ENCODE measurements at places on chromosomes 16 and 17. TPM values are rescaled to one million over a fixed set of nuclear protein-coding genes. Genes with fewer than 3 reads are reported as not detected.

Gene SPN
- total RNA-seq: 3.1 TPM

Gene HBA1
- 780 TPM for total RNA-seq

Gene TMEM235
- not detected for total RNA-seq

Gene ATAD5
- 0.48 TPM for total RNA-seq

Gene VTN
- 48.2 TPM for total RNA-seq

Gene HOXB8
- not detected for total RNA-seq

Gene GAS2L2
- total RNA-seq: 0.08 TPM

Gene COG7
- total RNA-seq: 14.4 TPM

Gene SYNGR3
- total RNA-seq: 1.8 TPM

Gene ARL5C
- not detected for total RNA-seq

Gene C16orf74
- total RNA-seq: 0.51 TPM

Gene KCNH6
- total RNA-seq: not detected

Gene TP53TG3
- not detected for total RNA-seq

Gene TMEM238L
- total RNA-seq: not detected

Gene KRTAP16-1
- not detected for total RNA-seq

Gene RND2
- 0.89 TPM for total RNA-seq

Gene ABCA6
- total RNA-seq: 14.6 TPM

Gene AANAT
- not detected for total RNA-seq

Gene RHBDF1
- total RNA-seq: 31.4 TPM

Gene JUP
- total RNA-seq: 150 TPM

Gene DCAF7
- 47.4 TPM for total RNA-seq

Gene CHRNB1
- 9.9 TPM for total RNA-seq

Gene APOH
- not detected for total RNA-seq

Gene CREBBP
- 39.0 TPM for total RNA-seq

Gene RANGRF
- total RNA-seq: 23.7 TPM

Gene ADAM11
- 1.00 TPM for total RNA-seq

Gene CEMP1
- total RNA-seq: not detected

Gene CD300H
- total RNA-seq: not detected

Gene GGT6
- not detected for total RNA-seq

Gene DHX58
- total RNA-seq: 4.5 TPM

Gene TBC1D26
- not detected for total RNA-seq

Gene KCNAB3
- 0.43 TPM for total RNA-seq

Gene RNU2-1
- total RNA-seq: 6,310 TPM

Gene PERCC1
- total RNA-seq: not detected

Gene KRT23
- 0.13 TPM for total RNA-seq

Gene NR1D1
- total RNA-seq: 25.8 TPM

Gene ZACN
- total RNA-seq: not detected

Gene HIGD1B
- total RNA-seq: 10.3 TPM

Gene PLCG2
- 8.5 TPM for total RNA-seq

Gene CHST5
- 0.11 TPM for total RNA-seq
